AG20443 (cell line): ENCODE measurements at places on chromosomes 6 and 20.

GRCh38 chr6:71190809-71191208 lies 97.8 kb upstream of the OGFRL1 start:
- DNase-seq: peak; percentile 11

DNA sequence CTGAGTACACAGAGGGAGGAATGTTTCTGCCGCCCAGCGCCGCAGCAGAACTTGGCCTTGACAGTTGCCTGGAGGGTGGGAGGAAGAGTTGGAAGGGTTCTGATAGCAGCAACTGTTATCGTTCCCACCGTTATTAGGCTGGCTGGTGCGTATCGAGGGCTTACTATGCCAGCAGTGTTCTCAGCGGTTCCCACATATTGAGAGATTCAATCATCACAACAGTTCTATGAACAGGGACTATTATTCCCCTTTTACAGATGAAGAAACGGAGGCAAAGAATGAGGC lies 380.1 kb upstream of the SULF2 start:
- no peak for DNase-seq

- no peak for DNase-seq
These were observed 9.2 kb downstream of the PYGB start for GRCh38 chr20:25257130-25257529.

GRCh38 chr6:151155095-151155494 lies 84.7 kb upstream of the AKAP12 start:
- DNase-seq: no peak

DNA sequence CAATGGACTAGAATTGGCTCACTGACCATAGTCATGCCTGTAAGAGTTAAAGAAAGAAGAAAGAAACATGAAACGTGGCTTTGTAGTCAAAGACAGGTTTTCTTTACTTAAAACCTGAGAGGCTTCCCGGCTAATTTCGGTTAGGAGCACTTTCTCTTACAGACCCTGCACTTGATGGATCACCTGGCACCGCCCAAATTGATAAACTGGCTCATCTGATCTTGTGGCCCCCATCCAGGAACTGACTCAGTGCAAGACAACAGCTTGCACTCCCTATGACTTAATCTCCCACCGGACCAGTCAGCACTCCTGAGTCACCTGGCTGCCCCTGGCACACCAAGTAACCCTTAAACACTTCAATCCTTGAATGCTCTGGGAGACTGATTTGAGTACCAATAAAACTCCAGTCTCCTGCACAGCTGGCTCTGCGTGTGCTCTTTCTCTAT lies 12.3 kb downstream of the TMEM14B start:
- peak; percentile 41 for DNase-seq

DNA sequence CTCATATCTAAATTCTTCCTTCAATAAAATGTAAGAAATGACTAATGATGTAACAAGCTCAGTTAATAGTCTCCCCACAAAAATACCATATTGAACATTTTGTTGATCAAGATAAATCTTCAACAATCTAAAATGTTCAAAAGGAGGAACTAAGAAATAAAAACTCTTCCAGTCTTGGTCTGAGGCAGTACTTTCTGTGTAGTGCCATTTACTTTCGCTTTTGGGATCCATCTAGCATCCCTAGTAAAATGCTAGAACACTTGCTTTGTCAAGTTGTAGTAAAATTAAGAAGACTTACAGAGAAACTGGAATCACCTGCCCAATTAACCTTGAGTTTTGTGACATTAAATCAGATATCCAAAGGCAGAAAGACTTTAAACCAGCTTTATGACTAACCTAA lies 246.4 kb downstream of the KHDRBS2 start:
- no peak for DNase-seq

GRCh38 chr20:58580474-58580835 lies 65.3 kb upstream of the APCDD1L start:
- DNase-seq: no peak

GRCh38 chr20:55054453-55054852 lies 579.1 kb downstream of the DOK5 start:
- no peak for DNase-seq

DNA sequence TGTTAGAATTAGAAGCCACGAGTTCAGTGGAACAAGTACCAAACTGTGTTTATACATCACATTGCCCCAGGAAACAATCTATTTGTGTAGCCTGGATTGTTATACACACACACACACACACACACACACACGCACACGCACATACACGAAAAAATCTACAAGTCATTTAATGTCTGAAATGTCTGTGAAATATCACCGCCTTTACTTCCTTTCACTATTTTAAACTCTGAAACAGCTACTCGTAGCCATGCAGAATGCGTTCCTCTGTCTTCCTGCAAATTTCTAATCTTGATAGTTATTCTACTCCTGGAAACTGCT lies 84.4 kb upstream of the SCAF8 start:
- DNase-seq: no peak

GRCh38 chr6:83055366-83055964 lies 10.2 kb downstream of the UBE3D start:
- peak; percentile 72 for DNase-seq

DNA sequence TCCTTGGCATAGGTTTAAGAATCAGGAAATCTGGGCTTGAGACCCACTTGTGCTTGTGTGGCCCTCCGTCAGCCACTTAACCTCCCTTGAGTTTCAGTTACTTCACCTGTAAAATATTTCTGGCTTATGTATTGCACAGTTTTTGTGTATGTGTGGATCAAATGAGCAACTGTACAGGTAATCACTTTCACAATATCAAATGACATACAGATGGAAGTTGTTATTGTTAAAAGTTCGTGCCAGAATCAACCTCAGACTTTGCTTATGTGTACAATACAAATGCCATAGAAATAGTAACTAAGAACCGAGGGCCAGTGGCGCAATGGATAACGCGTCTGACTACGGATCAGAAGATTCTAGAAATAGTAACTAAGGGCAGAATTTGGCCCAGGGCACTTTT lies 65.6 kb upstream of the KIF13A start:
- DNase-seq: peak; percentile 45

DNA sequence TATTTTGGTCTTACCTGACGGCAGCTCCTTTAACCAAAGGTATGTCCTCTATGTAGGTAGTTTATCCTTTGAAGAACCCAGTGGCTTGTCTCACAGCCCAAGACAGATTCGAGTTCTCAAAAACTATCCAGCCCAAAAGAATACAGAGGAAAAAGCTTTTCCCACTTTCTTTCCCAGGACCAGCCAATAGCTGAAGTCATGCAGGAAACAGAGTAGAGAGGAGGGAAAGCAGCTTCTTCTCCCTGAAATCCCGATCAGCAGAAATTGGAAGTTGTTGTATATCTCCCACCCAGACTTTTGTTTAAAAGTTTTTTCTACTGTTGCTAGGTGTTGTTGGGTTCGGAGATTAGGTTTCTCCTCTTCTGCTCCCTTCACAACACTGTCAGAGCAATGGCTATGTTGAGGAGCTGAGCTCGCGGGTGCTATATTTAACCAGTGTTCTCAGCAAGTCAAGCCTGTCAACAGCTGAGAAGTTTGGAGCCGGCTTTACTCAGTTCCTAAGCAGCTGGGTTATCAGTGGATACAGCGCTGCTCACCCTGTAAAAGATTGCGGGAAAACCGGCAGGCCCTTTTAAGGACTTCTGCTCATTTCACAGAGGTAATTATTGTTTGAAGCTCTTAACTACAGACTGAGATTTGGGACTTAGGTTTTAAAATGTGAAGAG lies at the start of gene FILIP1:
Gene FILIP1 (minus strand): TSS at position 401 of the 665 bp plus-strand sequence. CDS start 78,828 bp downstream, outside the sequence.
- DNase-seq: peak; percentile 9

DNA sequence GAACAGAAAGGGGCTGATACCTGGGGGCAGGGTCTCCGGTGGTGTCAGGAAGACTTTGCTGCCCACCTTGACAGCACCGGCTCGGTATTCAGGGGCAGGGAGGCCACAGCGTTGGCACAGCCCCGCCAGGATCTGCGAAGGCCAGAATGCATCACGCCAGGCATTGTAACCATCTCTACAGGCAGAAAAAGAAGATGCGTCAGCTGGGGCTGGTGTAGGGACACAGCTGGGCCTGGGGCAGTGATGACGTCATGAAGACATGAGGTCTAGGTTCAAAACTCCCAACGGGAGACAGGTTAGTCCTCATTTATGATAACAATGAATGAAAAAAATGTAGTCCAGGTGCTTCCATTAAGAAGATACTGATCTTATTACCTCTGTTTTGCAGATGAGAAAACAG lies 22.0 kb downstream of the ERGIC3 start:
- no peak for DNase-seq

GRCh38 chr6:153145591-153145990 lies 14.5 kb upstream of the RGS17 start:
- no peak for DNase-seq

DNA sequence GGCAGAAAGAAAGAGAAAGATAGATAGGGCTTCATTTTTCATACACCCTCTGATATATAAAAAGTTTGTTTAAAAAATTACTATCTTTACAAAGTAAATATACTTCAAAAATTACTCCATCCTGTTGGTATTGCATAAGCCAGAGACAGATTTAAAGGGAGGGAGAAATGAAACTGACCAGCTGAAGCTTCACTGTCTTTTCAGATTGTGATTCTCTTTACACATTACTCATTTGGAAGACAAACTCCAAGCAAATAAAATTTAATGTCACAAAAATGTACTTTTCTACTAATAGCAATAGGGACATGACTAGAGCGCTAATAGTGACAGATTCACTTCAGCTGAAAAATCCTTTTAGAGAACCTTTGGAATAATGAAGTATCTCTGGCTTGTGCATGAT lies 38.6 kb upstream of the MARCKS start:
- no peak for DNase-seq

GRCh38 chr20:4021906-4022305 lies 6.5 kb upstream of the RNF24 start:
- peak; percentile 50 for DNase-seq

DNA sequence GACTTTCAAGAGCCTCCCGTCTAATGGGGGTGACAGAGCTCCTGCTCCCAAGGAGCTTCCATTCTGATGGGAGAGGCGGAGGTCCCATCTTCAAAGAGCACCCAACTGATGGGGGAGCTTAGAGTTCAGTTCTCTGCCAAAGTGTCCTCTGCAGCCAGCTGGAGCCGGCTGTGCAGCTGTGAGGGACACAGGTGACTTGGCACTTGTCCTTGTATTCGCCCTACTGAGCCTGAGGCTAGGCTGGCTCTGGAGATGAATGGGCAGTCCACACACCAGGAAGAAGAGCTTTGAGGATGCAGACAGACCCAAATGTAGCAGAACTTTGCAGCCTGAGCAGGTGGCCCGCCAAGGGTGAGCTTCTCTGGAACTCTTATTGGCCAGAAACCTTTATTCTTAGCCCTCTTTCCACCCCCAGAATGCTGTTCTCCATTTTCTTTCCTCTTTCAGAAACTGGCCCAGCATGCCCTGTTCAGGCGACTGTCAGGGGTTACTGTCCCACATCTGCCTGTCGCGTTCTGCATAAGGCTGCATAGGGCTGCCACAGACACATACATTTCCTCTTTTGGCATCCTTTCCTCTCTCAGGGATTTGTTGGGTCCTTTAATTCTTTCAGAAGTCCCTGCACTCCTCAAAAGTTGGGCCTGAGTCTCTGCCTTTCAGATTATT lies 108.7 kb upstream of the LRFN2 start:
- DNase-seq: no peak

DNA sequence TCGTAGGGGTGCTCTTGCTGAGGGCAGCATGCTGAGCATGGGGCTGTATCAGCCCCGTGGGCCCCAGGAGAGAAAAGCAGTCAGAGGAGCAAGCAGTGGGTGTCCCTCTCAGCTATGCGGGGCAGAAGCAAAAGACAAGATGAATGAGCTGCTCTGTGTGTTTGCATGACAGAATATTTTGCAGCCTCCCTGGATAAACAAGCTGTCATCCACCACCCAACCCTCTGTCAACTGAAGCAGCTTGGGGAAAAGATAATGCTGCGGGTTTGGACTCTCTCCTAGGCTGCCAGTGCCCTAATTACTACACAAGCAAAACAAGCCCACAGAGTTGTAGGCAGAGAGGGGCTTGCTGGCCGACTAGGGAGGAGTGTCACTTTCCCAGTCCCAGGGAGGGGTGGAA lies 82.3 kb upstream of the PTPRT start:
- DNase-seq: no peak

GRCh38 chr6:12262236-12263061 lies 27.7 kb upstream of the EDN1 start:
- DNase-seq: no peak

DNA sequence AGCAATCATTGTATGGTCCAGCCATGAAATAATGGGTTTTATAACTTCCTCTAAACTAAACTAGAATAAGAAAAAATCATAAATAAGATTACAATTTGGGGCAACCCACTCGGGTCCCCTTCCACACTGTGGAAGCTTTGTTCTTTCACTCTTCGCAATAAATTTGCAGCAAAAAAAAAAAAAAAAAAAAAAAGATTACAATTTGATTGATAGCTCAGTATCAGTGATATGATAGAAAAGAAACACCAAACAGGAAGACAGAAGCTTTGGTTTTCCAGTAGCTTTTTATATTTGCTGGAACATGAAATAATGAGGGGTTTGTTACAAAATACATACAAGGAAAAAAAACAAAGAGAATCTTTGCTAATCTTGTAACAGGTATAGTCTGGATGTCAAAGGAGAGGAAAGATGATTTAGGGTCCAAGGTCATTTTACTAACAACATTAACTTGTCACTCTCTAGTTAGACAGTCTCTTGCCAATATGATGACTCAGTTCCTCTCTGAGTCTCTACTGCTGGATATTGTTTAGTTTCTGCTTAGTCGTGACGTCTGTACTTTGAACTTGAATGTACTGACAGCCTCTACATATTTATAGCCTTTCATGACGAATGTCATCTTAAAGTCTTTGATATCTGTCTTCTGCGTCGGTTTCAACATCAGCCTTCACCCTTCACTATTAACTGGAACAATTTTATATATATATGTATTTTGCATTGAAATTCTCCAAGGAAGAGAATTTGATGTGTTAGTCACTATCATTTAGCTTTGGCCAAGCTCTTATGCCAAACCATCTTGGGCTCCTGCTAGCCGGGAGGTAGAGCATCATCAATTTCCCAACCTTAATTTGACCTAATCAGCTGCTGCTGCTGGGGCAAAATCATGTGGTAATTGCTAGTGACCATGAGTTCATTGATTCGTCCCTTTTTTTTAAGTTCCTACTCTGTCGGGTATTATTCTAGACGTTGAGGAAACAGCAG lies 213.1 kb upstream of the STXBP5 start:
- DNase-seq: no peak

GRCh38 chr20:36861625-36861874 lies 14.4 kb upstream of the TLDC2 start:
- DNase-seq: no peak

- no peak for DNase-seq
These were observed 19.2 kb upstream of the SSR1 start for GRCh38 chr6:7332090-7332745.
